ENCODE measurements at places on chromosomes 4 and X.

- peak; percentile 24 for DNase-seq
These were observed 39.5 kb downstream of the TMEM165 start for GRCh38 chr4:55435141-55435841.

GRCh38 chrX:2685886-2686285 lies 5.2 kb upstream of the CD99 start:
- DNase-seq, result no peak

DNA sequence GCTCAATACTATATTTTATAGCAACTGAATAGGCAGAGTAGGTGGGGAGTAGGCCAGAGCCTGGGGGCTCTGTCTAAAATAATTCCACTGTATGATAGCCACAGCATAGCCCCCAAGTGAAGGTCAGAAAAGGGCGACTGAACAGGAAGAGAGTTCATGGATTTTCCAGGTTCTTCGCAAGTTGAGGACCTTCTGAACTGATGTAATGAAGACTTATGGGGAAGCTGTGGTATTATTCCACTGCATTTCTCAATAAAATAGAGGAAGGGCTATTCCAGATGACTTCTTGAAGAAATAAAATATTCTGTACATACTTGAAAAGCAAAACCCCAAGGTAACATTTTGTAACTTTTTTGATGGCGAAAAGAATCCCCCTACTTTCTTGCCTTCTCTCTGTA lies 231.4 kb upstream of the GPC4 start:
- DNase-seq, result no peak

DNA sequence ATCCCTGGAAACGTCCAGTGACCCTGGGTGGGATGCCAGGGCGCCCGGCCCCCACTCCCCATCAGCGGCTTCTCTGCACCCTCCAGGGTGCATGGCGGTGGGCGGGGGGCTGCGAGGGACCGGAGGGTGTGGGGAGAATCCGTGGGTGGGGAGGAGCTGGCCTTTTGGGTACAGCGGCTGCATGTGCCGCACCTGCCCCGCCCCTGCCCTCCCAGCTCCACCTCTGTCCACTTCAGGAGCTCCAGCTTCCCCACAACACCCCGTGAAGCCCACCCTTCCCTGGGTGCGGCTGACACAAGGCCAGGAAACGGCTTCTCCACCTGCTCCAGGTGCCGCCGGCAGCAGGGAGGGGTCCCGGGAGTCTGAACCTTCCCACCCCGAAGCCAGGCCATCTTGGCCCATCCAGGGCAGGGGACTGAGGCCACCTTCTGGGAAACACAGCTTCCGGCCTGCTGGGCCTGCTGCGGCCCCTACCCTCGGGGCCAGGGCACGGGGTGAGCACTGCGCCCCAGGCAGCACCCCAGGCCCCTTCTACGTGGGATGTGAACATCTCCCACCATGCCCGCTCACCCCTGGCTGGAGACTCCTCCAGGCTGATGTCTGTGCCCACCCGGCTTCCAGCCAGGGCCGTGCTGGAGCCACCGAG lies 34.6 kb downstream of the CPLX1 start:
- DNase-seq, result no peak

DNA sequence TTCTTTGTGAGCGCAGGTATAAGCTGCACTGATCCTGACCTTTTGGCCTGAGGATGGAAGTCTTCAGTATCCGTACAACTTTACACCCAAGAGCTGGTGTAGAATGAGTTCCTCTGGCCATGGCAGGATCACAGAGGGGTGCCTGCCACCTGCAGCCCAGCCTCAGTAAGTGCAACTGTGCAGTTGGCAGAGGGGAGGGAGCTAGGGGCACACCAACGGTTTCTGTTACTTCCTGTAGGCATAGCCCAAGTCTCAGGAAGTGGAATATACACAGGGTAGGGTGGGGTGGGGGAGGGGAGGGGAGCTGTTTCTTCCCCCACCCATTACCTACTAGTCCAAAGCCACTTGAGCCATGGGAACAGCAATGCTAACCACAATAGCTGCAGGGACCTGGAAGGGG lies 85.4 kb upstream of the GBA3 start:
- DNase-seq, result peak; percentile 4

DNA sequence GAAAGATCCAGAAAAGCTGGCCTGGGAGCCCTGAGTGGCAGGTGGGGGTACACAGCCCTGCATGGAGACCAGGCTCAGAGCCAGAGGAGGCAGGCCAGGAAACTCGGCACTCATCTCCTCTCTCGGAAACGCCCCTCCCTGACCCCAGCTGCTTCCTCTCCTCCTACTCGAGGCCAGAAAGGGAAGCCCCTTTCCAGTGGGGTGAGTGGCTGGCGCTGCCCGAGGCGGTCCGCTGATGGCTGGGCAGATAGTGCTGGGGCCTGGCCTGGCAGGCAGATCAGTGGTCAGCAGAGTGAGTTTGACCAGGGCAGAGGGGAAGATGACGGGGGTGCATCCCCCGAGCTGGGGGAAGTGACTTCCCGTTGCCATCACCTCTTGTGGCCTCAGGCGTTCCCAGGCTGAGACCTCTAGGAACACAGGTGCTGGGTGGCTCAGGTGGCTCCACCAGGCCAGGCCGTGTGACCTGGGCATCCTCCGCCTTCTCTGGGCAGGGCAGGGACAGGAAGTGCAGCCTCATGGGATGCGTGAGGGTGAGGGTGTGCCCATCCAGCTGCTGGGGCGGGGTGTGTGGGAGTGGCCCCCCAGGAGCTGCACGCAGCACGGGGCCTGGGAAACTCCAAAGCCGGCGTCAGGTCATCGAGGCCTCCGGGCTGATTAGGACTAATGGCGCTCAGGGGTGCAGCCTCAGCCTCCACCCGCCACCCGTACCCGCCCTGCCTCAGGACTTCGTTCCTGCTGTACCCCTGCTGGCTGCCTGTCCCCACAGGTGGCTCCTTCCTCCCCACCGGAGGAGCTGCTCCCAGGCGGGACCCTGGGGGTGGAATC lies 5.7 kb downstream of the SH3BP2 start:
- DNase-seq, result peak; percentile 60

- no peak for DNase-seq
These were observed 290.9 kb upstream of the TACR3 start for GRCh38 chr4:104010722-104011121.

- no peak for DNase-seq
These were observed 24.1 kb upstream of the MTM1 start for GRCh38 chrX:150544222-150544787.

- DNase-seq, result no peak
These were observed 89.0 kb downstream of the MXRA5 start for GRCh38 chrX:3257471-3257870.

- DNase-seq, result no peak
These were observed 50.3 kb downstream of the MED28 start for GRCh38 chr4:17664755-17665154.

DNA sequence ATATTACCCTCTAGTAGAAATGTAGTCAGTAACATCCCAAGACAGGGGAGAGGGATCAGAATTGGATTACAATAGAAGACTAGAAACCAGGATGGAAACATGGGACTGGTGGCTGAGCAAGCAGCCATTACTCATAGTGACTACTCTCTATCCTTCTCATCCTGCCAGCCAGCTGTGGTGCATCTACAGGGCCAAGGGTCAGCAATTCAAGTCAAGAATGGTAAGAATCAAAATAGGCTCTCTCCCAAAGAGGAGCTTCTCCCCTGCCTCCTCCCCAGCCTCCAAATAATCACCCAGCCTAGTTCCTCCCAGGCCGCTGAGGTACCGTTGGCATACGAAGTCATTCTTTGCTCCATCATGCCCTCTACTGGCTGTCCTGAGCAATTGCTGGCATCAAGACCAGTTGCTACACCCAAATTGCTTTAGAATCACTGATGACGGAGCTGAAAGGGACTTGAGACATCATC lies 19.4 kb downstream of the AWAT2 start:
- no peak for DNase-seq

- DNase-seq, result no peak
These were observed 166.5 kb upstream of the PCDH7 start for GRCh38 chr4:30553706-30554105.

DNA sequence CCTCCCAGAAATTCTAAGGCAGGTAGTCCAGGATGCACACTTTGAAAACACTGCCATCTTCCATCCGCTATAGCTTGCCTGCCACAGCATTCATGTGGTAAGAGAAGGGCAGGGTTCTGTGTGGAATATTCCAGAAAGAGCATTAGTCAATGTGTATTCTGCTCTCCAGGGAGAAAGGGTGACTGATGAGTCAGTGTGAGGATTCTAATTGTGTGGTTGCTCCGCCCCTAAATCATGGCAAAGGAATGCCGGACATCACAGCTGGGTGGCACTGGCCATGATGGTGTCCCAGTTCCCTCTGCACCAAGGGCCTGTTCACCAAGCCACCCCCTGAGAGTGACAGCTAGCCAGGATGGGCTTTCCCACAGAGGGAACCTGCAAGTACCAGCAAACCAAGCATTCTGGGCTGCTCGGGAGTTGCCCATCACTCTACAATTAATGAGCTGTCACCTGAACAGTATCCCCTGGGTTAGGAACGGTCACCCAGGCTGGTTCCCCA lies 9.5 kb downstream of the IDS start:
- DNase-seq, result peak; percentile 27

- no peak for DNase-seq
These were observed 214.2 kb downstream of the RBMX2 start for GRCh38 chrX:130615941-130616340.

DNA sequence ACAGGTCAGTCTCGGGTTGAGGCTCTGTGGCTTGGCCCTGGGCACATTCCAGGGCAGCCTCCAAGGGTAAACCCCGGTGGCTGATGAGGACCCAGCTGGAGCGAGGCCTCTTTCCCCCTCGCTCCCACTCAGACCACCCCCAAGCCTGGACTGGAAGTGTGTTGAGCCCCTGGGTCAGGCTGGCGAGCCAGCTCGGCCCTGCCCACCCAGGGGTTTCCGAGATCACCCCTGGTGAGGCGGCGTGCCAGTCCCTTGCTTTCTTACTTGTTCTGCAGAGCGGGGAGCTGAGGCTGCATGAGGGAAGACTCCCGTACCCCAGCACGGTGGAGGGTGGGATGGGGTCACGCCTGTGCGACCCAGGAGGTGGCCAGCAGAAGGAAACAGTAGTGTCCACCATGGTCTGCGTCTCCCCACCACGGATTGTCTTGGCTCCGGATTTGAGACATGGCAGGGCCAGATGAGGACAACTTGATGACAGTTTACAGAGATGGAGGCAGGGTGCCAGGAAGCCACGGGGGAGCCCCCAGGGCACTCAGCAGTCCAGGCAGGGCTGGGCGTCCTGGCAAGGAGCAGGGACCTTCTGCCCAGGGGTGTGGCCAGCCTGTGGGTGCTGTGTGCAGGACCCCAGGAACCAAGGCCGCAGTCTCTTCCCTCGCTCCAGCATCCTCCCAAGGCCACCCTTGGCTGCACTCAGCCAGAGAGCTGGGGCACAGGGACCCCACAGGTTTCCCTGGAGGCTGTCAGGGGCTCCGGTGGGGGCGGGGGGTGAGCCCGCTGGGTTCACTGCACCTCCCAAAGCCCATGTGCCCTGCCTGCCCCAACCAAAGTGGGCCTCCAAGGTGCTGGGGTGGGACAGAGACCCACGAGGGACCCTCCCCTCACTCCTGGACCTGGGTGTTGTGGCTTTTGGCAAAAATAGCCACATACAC lies 6.6 kb upstream of the FGFRL1 start:
- DNase-seq, result no peak

GRCh38 chrX:67780694-67781109 lies 236.9 kb downstream of the AR start:
- DNase-seq, result peak; percentile 79

DNA sequence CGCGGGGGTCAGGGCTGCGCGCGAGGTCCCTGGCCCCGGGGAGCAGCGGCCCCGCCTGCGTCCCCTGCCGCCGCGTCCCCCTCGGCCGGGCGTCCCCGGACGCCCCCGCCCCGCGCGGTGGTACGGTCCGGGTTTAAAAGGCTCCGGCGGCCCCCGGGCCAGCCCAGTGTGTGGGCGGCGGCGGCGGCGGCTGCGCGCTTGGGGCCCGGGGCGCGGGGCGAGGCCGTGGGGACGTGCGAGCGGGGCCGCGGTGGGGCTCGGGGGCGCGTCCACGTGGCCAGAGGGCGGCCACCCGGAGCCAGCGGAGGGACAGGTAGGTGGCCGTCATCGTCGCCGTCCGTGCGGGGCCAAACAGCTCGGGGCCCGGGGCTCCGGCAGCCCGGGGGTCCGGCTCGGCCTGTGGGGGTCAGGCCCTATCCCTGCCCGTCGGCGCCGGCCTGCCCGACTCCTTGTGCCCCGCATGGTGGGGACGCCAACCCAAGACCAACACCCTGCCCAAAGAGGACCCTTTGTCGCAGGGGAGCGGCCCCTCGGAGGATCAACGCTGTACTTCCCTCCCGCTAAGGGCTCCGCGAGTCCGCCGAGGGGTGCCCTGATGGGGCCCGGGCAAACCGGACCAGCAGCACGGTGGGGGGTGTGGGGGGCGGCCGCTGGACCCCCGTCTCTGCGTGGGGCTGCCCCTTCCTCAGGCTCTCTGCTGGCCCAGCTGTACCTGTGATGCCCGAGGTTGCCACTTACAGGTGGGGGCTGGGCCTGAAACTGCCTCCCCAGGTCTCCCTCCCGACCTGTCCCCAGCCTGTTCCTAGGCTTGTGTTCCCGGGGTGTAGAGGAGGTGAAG lies at the start of gene PLXNA3:
Gene PLXNA3 (plus strand): TSS at position 166 of the 838 bp plus-strand sequence. CDS start 1,903 bp downstream, outside the sequence.
- DNase-seq, result no peak

DNA sequence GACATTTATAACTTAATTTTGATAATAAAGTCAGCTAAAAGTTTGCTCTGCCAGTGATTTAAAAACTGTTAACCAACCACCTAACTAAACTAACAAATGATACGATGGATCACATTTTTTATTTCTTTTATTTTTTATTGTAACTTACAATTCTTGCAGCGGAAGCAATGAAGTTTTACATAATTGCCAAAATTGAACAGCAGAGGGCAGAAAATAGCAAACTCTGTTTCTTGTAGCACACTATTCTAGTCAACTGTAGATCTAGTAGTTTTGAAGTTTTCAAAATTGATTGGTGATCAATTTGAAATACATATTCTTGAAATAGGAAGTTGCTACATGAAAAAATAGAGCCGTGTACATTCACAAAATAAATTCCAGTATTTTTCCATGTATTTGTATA lies 2.8 kb upstream of the GRIA2 start:
- no peak for DNase-seq

DNA sequence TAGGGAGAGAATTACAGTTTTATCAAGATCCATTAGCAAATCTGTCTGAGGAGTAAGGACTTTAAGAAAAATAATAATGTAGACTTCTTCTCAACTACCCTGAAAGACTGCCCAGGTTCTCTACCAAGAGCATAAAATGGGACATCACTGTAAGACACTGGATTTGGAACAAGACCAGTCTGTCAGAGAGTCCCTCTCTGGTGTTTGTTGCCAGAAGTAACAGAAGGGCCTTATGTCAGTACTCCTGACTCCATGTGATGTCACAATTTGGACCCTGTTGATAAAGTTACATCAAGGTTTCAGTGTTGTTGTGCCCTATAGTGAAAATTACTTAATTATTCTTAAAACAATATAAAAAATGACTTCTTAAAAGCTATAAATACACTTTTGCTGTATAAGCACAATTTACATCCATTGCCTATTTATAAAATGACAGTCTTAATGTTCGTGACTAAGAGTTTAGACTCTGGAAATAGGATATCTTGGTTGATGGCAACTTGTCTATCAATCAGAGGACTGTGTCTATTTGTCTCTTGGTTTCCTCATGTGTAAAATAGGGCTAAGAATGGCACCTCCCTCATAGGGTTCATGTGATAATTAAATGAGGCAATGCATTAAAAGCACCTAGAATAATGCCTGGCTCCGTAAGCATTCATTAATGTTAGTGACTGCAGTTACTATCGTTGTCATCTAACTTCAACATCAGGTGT lies 57.8 kb downstream of the RS1 start:
- DNase-seq, result no peak

Data from pulmonary artery endothelial cell (primary cell).